ENCODE measurements at places on chromosomes 5 and 9.

DNA sequence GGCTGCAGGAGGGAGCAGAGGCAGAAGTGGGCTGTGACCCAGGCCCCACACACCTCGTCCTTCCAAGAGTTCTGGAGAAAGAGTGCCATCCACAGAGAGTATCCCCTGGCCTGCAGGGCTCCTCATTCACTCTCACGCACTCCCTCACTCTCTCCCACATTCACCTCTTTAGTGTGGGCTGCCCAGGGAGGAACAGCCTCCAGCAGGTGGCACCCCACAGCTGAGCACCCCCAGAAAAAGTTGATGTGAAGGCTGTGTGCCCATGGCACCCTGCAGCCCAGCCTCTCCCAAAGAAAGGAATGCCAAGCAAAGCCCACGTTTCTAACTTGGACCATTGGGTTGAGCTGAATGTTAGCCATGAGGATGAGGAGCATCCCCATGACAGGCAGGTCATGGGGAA lies 4.5 kb upstream of the SHC3 start:
- no peak for DNase-seq

DNA sequence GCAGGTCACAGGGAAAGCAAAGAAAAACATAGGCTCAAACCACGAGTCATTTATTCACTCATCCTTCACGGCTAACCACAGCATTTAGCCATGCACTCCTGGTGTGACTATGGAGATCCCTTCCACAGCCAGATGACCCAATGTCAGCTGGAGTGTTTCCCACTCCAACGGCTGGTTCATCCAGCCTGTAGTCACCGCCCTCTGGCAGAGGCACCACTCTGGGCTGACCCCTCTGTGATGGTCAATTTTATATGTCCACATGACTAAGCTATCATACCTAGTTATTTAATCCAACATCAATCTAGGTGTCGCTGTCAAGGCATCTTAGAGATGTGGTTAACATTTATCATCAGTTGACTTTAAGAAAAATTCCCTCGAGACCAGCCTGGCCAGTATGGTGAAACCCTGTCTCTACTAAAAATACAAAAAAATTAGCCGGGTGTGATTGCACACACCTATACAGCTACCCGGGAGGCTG lies 9.5 kb upstream of the PHF19 start:
- no peak for DNase-seq

- DNase-seq = no peak
Measured at GRCh38 chr9:33340186-33340585, 49.9 kb downstream of the NFX1 start.

DNA sequence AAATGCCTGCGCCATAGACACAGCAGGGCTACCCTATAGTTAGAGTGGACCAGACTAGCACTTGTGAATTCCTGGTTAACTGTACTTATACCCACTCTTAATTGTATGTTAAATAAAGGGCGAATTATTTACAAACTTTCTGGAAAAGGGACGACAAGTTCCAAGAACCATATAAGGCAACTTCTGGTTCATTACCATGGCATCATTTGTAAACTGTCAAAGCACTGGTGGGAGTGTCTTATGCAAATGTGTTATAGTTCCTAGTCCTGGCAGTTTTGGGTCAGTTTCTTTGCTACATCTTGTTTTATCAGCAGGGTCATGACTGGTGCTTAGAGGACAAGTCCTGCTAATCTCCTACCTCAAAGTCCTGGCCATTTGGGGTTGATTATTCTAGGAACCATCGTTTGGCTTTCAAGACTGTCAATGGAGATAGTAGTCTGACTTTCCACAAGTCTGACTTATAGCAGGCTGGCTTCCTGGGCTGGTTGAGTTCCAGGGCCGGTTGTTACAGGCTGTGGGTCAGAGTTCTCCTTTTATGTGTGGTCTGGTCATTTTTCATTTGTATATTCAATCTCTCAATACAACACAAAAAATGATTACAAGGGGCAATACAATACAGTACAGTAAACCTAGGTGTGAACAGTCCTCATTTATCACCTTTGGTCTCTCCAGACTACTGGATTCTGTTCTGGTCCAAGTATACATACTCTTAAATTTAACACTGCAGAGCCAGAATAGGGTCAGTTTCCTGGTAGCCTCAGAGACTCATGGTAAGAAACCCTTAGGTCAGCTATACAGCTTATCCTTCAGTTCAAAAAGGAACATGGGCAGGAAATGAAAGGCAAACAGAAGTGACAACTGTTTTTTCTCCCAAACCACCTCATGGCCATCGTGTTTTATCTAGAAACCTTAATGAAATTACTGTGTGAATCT lies 8.3 kb upstream of the CFAP95 start:
- no peak for DNase-seq

- DNase-seq = no peak
Measured at GRCh38 chr9:126506361-126507317, 107.1 kb upstream of the LMX1B start.

DNA sequence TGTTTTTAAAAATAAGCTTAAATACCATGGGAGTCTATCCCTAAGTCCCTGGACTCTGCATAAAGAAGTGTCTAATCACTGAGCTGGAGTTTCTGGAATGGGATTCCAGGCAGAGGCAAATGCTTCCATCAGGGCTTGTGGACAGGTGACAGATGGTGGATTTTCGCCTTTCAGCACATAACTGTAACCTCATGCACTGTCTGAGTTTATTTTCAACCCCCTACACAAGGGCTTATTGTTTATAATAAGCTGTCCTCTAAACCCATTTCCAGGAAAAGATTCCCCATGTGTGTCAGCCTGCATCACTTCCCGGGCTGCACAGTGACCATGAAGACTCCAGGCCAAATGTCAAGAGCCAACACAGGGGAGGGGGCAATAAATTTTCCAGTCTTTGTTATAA lies 264.0 kb downstream of the PIK3R1 start:
- no peak for DNase-seq

DNA sequence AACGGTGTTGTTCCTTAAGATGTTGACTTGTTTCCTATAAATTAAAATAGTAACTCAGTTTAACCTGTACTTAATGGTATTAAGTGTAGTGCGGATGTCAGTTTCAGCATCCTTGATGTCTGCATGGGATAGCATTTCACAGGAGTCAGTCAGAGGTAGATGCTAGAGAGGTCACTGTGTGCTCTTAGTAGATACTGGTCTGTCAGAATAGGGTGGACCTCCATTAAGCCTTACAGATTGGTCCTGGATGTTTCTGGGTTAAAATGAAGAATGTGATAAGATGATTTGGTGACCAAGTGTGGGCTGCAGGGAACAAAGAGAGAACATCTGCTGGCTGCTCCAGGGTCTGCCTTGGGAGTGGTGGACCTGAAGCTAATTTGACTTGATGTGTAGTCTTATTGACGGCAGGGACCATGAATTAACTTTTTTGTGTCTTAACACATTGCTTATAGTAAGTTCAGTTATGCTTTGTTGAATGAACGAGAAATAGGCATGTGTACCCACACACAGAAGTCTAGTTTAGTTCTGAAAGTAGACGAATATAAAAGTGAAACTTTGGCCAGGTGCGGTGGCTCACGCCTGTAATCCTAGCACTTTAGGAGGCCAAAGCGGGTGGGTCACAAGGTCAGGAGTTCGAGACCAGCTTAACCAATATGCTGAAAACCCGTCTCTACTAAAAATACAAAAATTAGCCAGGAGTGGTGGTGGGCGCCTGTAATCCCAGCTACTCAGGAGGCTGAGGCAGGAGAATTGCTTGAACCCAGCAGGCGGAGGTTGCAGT lies 12.5 kb downstream of the RAB24 start:
- DNase-seq = no peak

Data from HAP-1 (cell line).